ENCODE measurements at places on chromosomes 16 and 17.

DNA sequence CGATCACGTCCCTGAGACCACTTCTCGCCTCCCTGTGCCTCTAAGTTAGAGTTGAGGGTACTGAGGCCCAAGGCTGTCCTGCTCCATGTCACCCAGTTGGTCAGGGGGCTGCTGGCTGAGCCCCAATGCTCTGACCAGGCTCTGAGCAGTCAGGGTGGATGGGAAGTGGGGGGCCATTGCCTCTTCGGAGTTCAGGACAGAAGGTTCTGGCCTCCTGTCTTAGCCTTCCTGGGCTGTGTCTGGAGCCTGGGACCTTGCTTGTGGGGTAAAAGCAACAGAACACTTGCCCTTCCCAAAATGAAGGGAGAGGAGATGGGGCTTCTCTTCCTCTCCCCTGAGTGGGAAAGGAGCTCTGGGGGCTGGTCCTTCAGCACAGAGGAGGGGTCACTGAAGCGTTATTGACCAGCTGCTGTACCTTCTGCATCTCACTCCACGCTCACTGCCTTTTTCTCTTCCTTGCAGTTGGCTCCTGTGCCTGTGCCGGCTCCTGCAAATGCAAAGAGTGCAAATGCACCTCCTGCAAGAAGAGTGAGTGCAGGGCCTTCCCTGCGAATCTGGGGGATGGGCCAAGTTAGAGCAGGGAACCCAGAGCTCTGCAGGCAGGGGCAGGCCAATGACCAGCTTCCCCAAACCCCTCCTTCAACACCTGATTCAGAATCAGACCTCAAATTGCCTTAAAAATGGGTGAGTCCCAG, 580 bp downstream of the MT1X start:
- DNase-seq, result no peak

- DNase-seq, result no peak
These were observed 7.3 kb downstream of the ATP2A3 start for GRCh38 chr17:3956983-3957382.

DNA sequence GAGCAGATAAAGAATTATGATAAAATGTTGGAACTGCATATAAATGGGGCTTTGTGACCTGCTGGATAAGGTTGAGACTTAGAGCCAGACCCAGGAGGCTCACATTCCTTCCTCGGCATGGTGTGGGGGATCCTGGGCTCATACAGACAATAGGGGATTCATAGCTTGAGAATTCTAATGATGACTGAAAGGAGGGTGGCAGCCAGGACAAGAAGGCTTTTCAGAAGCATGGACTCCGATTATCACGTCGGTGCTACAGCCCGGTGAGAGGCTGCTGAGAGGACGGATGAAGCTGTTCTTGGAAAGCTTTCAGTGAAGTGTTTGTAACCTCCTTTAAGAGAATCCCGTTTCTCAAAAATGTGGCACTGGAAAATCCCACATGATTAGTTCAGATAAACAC, 167.2 kb downstream of the ANKFN1 start:
- DNase-seq, result no peak

- no peak for DNase-seq
These were observed 105.3 kb upstream of the C16orf82 start for GRCh38 chr16:26961459-26961858.

DNA sequence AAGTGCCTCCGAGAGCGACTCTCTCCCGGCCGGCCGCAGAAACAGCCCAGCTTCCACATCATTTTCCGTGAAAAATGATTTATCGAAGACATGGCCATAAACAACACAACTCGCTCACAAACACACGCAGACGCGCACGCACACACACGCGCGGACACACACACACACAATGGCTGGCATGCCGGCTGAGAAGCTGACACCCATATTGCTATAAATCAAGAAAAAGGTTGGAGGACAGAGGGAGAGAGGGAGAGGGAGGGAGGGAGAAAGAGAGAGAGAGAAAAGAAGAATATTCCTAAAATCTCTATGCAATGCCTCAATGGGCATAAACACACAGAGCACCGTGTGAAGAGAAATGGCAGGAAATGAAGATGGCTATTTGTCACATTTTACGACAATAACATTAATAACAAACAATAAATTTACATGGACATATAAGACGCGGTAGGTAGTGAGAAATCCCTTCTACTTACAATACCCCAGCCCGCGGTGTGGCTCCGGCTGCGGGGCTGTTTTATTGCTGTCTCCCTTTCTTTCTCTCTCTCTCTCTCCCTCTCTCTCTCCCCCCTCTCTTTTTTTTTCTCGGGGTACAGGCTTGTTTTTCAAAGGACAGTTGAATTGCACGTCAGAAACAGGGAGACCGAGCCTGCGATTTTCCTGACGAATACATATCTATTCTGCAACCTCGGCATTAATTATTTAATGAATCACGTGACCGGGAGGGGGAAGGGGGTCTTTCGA, 9.5 kb downstream of the HOXB4 start:
- DNase-seq, result no peak

DNA sequence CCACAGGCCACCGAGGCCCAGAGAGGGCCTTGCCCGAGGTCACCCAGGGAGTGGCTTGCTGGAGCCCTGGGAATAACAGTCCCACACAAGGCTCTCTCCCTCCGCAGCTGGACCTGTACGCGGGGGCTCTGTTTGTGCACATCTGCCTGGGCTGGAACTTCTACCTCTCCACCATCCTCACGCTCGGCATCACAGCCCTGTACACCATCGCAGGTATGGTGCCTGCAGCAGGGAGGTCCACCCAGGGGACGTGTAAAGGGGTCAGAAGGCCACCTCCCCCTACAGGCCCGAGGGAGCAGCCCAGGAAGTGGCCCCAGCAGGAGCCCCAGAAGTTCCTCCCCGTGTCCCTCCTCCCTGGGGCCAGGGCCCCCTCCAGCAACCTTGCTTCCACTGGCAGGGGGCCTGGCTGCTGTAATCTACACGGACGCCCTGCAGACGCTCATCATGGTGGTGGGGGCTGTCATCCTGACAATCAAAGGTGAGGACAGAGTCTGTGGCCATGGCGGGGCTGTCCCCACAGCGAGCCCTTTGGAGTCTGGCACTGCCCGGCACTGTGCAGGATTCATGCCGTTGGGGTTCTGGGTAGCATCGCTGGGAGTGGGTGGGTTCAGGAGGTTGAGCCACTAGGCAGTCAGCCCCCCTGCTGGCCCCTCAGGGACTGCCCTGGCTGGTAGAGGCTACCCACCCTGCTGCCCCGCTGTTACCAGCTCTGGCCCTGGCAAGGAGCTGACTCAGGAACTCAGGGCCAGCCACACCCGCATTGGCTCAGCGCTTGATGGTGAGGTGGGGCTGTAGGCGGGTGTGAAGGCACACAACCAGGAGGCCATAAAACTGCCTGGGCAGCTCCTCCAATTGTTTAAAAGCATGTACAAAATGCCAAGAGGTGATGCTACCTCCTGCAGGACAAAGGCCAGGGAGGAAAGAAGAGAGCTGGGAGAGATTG, 17.3 kb downstream of the SLC5A10 start:
- DNase-seq, result no peak

DNA sequence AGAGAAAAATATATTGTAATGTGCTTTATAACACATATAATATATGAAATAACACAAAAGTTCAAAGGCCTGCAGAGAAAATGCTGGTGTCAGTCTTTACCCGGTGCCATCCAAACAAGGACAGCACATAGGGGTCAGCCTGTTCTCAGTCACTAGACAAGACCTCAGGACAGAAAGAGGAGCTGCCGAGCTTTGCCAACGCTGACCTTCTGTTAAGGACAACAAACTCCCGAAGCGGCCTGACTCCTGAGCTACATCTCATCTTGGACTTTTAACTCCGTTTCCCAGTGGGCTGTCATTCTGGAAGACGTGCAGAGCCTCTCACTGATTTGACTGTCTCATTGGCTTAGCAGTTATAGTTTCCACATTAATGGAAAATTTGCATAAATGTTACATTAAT, 6.9 kb downstream of the ELAC2 start:
- no peak for DNase-seq

GRCh38 chr16:88357317-88358022, 25.3 kb upstream of the ZNF469 start:
- no peak for DNase-seq

DNA sequence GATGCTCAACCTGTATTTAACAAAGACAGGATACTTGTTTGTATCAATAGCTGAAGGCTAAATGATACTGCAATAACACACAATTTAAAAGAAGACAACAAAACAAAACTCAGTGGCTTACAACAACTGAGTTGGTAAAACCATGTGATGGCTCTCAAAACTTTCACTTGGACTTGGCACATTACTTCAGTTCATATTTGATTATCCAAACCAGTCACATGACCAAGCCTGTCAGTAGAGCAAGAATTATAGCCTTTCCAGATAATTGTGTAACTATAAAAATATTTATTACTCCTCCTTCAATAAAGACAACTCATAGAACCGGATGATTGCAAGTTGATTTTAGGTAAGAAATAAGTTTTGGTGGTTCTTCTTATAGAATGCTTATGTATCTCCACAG, 56.8 kb downstream of the NQO1 start:
- no peak for DNase-seq

DNA sequence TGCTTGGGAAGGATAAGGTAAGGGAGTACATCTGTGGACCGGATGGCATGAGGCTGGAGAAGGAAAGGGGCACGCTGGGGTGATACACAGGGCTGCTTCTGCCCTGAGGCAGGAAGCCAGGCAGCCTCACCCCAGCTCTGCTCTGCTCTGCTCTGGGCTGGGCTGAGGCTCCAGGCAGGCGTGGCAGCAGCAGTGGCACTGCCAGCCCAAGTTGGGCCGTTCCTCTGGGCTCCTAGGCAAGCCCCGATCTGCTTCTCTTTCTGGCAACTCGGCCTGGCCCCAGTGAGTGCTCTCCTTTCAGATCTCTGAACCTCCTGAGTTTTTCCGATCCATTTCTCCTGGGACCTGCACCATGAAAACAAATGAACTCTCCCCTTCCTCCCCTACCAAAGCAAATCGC, 44.9 kb downstream of the VAC14 start:
- DNase-seq, result no peak

GRCh38 chr16:22955461-22956070, 141.6 kb downstream of the HS3ST2 start:
- no peak for DNase-seq

GRCh38 chr17:77802811-77803220, 155.7 kb upstream of the TNRC6C start:
- DNase-seq, result no peak

GRCh38 chr16:72946474-72947194, 101.3 kb downstream of the ZFHX3 start:
- DNase-seq, result no peak

DNA sequence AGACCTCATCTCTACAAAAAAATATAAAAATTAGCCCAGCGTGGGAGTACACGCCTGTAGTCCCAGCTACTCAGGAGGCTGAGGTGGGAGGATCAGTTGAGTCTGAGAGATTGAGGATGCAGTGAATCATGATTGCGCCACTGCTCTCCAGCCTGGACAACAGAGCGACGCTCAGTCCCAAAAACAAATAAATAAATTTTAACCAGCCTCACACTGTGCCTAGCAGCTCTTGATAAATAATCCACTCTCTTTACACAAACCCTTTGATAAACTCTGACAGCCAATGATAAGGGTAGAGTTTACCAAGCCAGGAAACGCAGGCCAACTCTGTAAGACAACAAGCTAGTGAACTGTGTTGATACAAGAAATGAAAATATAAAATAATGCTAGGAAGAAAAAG, 32.7 kb downstream of the LITAF start:
- no peak for DNase-seq

DNA sequence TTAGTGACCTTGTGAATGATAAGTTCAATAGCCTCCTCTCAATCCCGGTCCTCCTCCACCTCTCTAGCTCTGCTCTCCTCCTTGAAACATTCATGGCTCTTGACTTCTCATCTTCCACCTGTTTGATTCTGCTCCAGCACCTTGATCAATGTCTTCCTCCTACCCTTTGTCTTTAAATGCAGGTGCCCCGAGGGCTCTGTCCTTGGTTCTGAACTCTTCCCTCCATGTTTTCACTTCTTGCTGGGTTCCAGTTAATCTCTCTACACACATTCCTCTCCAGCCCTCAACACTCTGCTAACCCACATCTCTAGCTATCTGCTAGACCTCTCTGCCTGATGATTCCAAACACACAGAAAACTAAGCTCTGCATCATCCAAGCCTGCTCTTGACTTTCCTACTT, 13.4 kb downstream of the CD300E start:
- DNase-seq, result no peak

DNA sequence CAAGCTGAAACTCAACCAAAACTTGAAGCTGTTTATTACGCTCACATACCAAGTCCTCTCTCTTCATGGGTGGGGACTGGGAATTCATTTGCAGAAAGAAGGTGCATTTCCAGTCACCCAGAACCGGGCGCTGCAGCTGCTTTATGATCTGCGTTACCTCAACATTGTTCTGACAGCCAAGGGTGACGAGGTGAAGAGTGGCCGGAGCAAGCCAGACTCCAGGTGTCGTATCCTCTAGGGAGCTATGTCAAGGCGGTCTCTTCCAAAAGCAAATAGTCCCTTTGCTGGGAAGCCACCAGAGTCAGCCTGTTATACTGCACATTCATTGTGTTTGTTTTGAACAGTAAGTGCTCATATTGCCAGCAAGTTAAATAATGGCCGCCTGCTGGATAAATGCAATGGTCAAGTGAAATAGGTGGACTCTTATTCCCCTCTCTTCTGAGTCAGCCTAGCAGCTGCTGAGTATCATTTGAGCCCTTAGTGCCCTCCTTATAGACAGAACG, 12.7 kb downstream of the COG1 start:
- DNase-seq, result no peak

GRCh38 chr17:43354371-43354770, 44.4 kb upstream of the ARL4D start:
- DNase-seq, result no peak

DNA sequence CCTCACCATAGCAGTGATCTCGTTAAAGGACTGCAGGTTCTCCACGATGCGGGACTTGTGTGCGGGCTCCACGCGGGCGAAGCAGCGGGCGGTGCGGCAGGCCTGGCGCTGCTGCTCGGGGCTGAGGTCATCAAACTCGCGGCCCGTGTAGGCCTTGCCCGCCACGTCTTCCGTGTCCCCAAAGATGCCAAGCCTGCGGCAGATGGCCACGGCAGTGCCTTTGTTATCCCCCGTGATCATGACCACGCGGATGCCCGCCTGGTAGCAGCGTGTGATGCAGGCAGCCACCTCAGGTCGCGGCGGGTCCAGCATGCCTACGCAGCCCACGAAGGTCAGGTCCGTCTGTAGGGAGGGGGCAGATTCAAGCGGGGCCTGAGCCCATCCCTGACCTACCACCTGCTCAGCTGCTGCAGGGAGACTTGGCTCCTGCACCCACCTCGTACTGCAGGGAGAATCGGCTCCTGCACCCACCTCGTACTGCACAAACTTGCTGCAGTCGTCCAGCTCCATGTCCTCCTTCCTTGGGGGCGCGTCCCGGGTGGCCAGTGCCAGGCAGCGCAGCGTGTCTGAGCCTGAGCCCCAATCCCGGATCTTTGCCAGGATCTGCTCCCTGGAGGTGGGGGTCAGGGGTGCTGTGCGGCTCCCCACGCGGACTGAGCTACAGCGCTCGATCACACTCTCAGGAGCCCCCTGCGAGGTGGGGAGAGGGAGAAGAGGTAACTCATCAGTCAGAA, 23.1 kb downstream of the ATP2A3 start:
- DNase-seq, result no peak

Data from memory B cell (primary cell).